ENCODE measurements at places on chromosomes 12 and 14. TPM values are rescaled to one million over a fixed set of nuclear protein-coding genes. Genes with fewer than 3 reads are reported as not detected.

RARG gene
- 4.4 TPM for total RNA-seq

PRB2 gene
- total RNA-seq, result not detected

HNRNPA1 gene
- 515 TPM for total RNA-seq

STAC3 gene
- total RNA-seq, result 1.3 TPM

BHLHE41 gene
- total RNA-seq, result 9.4 TPM

FBXL14 gene
- total RNA-seq, result 14.2 TPM

FSCB gene
- total RNA-seq, result not detected

GRCh38 chr14:55347040-55347439, 64.6 kb downstream of the ATG14 start:
- H3K27me3 ChIP-seq, result no peaks in the 10 kb centered on the region
- H3K4me1 ChIP-seq, result peaks cover 15% of the 10 kb centered on the region
- DNase-seq, result no peak
- no peak overlapping the region for H3K27ac ChIP-seq

DNA sequence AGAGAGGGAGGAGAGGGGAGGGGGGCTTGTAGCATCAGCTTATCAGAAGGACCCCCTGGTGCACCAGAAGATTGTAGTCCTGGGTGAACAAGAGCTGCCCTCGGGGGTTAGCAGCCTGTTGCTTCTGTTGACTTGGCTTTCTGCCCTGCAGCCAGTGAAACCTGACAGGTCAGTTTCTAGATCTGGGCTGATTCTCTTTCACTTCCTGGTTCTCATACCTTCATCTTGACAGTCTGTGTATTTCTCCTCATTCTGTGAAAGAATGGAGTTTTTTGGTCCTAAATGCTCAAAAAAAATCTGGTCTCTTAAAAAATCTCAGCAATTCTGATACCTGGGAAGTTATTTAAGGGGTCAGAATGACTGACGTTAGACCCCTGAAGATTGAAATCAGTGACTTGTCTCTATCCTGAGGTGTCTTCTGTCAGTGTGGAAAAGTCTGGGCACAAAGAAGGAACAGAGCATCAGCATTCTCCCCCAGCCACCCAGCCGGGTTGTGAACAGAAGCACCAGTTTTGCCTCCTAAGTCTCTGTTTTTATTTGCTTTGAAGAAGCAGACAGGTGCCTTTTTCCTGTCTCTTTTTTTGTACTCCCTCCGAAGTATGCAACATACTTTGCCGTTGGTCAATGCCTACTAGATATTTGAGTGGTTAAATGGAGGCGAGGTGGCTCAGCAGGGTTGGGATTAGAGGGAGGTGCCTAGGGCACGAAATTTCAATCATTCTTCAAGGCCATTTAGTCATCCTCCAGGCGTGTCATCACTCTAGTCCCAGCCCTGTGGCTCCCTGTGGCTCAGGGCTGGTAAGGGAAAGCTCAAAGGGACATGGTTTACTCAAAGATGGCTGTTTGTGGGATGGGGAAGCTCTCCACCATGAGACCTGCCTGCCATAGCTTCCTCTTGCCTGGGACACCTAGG, 24.0 kb downstream of the TTC9 start:
- H3K27me3 ChIP-seq, result no peaks in the 10 kb centered on the region
- DNase-seq, result peak; percentile 84
- H3K36me3 ChIP-seq, result no peaks in the 10 kb centered on the region
- peak overlapping the region; percentile 87 for H3K27ac ChIP-seq
- H3K4me3 ChIP-seq, result no peak overlapping the region

- no peaks in the 10 kb centered on the region for H3K27me3 ChIP-seq
- no peak overlapping the region for H3K27ac ChIP-seq
- no peak overlapping the region for H3K4me3 ChIP-seq
- no peak for DNase-seq
- no peaks in the 10 kb centered on the region for H3K36me3 ChIP-seq
Measured at GRCh38 chr12:42283739-42284138, 42.2 kb downstream of the ZCRB1 start.

- DNase-seq, result no peak
- H3K4me3 ChIP-seq, result no peak overlapping the region
- H3K27ac ChIP-seq, result no peak overlapping the region
- H3K36me3 ChIP-seq, result no peaks in the 10 kb centered on the region
- H3K27me3 ChIP-seq, result no peaks in the 10 kb centered on the region
- H3K4me1 ChIP-seq, result no peaks in the 10 kb centered on the region
Measured at GRCh38 chr12:92197815-92198214, 52.2 kb upstream of the BTG1 start.

GRCh38 chr14:29223947-29224346, 457.4 kb downstream of the FOXG1 start:
- no peaks in the 10 kb centered on the region for H3K4me1 ChIP-seq
- H3K27me3 ChIP-seq, result no peaks in the 10 kb centered on the region
- no peak for DNase-seq
- no peak overlapping the region for H3K4me3 ChIP-seq
- H3K36me3 ChIP-seq, result no peaks in the 10 kb centered on the region
- H3K27ac ChIP-seq, result no peak overlapping the region

DNA sequence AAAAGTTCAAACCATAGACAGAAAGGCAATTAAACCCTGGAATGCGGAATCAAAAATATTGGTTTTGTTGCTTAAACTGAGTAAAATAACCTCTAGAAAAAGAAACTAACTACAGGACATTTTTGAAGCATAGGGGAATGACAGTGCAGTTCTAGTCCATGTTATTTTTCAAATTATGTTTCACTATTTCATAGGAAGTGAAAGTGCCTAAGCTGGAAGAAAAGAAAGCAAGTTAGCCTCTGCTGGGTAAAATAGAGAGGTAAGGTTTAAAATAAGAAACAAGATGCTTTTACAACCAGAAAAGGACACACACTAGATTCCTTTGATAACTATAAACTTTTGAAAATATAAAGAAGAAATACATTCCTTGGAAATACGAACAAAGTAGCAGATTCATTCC, 1.1 kb downstream of the CLECL1 start:
- H3K27me3 ChIP-seq, result no peaks in the 10 kb centered on the region
- H3K36me3 ChIP-seq, result no peaks in the 10 kb centered on the region
- H3K4me1 ChIP-seq, result no peaks in the 10 kb centered on the region

- DNase-seq, result no peak
- H3K4me1 ChIP-seq, result no peaks in the 10 kb centered on the region
- H3K27ac ChIP-seq, result no peak overlapping the region
- no peak overlapping the region for H3K4me3 ChIP-seq
- H3K27me3 ChIP-seq, result no peaks in the 10 kb centered on the region
Measured at GRCh38 chr12:24066097-24066496, 116.6 kb upstream of the SOX5 start.

GRCh38 chr14:77052281-77053044, 24.0 kb upstream of the IRF2BPL start:
- no peaks in the 10 kb centered on the region for H3K36me3 ChIP-seq
- H3K27ac ChIP-seq, result no peak overlapping the region
- H3K4me1 ChIP-seq, result no peaks in the 10 kb centered on the region
- H3K27me3 ChIP-seq, result no peaks in the 10 kb centered on the region
- H3K4me3 ChIP-seq, result no peak overlapping the region

All from pancreas (tissue), 10 donors.